Femur (tissue), 1 donor: ENCODE measurements at places on chromosomes 11 and 22.
A peak's percentile ranks its signal among the peaks of the same experiment; 100 is the strongest.

GRCh38 chr11:82823647-82824619 is 76.3 kb downstream of the PRCP start:
- DNase-seq: peak; percentile 29

DNA sequence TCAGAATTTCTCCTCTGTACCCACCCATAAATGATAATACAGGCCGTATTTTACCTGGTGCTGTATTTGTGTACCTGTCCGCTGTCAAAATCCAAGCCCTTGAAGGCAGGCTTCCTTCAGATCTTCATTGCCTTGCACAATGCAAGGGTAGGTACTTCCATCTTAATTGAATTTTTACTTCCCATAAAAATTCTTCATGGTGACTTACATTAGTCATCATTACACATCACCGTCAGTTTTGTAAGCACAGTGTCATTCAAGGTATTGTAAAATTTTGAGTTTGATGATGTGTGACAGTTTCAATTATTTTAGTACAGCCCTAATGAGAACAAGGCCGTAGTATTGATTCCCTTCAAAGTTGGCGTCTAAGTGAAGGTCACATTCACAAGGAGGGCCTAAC is 770 bp upstream of the TSG101 start:
- DNase-seq: no peak

DNA sequence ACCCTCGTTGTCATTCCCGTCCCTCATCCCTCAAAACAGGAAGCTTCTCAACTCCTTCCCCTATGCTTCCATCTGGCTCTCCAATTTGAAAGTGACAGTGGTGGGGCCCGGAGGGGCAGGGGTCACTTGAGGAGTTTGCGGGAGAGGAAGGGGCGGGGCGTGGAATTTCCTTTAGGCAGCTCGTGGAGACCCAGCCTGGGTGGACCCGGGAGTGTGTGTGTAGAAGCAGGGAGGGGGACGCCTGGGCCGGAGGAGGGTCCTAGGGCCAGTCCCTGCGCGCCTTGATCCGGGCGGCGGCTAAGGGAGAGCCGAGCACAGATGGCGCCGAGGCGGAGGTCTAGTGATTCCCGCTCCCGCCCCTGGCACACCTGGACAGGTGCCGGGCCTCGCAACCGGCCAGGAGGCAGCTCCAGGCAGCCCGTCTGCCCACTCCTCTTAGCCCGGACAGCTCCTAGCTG is 7.8 kb upstream of the PAX6 start:
- no peak for DNase-seq

DNA sequence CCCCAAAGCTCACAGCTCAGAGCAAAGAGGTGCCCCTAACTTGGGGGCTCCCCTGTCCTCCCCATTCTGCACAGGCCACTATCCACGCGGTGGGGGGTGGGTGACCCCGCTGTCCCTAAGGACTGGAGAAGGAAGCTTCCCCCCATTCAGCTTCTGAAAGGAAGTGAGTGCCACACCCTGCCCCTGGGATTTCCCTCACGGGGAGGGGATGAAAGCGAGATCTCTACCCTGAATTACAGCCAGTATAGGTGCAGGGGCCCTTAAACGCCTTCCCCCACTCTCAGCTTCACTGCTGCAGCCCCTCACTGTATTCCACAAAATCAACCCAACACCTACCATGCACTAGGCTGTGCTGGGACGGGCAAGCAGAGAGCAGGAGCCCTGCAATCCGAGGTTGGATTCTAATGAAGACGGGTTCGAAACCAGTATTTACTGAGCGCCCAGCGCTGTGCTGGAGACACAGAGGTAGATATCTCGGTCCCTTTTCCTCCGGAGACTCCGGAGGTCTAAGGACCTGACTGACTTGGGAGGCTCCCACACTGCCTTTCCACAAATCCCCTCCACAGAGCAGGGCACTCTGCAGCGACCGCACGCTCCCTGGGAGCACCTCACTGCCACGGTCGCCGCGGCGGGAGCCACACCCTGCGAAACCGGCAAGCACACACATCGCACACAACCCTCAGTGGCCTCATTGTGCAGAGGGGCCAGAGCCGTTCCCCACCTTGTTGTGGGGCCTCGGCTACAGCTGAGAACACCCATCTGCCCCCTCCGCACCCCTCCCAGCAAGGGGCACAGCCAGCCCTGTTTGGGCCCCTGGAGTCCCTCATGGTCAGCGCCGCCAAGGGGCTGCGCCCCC is 1.8 kb downstream of the AHNAK start:
- peak; percentile 50 for DNase-seq

DNA sequence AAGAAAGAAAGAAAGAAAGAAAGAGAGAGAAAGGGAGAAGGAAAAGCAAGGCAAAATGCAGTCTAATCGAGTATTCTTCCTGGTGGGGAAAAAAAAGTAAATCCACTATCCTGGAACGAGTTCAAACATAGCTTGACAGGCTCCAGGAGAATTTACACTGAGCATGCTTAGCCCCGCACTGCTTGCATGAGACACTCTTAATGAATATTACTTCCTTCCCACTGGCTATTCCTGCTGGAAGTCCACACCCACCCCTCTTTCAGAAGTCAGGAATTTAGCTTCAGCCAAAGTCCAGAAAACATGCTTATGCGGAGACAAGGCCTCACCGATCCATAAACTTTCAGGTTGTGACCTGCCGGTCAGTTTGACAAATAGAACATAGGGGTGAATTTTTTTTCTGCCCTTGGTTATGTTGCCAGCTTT is 251.8 kb upstream of the BLID start:
- DNase-seq: peak; percentile 62

- no peak for DNase-seq
Measured at GRCh38 chr22:40560551-40560950, 76.0 kb downstream of the MRTFA start.

GRCh38 chr11:18171377-18172000 is 1.1 kb upstream of the MRGPRX4 start:
- no peak for DNase-seq

DNA sequence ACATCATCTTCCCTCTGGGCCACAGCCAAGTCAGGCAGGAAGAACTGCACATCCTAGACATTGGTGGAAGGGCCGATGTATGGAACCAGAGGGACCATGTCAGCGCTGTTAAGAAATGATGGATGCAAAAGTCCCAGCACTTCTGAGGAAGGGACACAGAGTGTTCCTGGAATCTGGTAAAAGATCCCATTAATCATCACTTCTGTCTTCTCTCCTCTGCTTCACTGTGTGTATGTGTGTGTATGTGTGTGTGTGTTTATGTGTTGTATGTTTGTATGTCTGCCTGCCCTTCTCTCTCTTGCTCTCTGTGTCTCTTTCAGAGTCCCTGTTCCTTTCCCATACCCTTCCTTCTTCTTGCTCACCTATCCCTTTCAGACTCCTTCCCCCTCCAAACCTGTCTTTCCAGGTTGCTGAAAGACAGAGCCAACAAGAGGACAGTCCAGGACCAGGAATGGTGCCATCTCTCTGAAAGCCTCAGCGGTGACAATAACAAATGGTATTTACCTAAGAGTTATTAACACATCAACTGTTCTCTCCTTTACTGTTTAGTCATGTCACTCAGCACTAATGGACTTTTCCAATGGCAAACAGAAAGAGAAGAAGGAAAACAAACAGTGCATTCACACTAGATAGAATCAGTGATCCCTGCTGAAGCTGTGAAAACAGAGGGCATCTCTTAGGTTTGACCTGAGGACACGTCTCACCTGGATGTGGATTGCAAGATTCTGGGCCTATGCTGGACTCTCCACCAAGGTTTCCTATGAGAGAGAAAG is 47.1 kb downstream of the EHF start:
- DNase-seq: no peak

GRCh38 chr11:131938351-131938751 is 567.9 kb downstream of the NTM start:
- no peak for DNase-seq

- DNase-seq: no peak
Measured at GRCh38 chr11:32023370-32024305, 67.2 kb upstream of the RCN1 start.

- DNase-seq: no peak
Measured at GRCh38 chr11:128843198-128843785, 23.8 kb downstream of the KCNJ1 start.

GRCh38 chr11:1034456-1035295 is 1.8 kb downstream of the MUC6 start:
- no peak for DNase-seq

GRCh38 chr11:72792437-72793021 is 1.3 kb downstream of the STARD10 start:
- DNase-seq: no peak

DNA sequence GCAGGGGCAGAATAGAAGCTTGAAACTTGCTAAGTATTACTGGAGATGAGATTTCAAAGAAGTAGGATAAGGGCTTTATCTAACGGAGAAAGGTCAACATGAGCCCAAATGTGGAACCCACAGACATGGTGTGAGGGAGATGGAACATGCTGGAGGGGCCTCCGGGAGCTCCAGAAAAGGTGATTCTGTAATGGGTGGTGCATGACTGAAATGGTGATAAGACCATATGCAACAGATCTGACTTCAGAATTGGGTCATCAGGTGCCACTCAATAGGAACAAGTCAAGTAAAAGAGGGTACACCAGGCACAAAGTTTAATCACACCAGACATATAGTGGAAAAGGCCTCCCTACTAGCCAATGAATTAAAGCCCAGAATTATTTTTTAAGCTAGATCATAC is 7.9 kb upstream of the CEP295 start:
- DNase-seq: no peak

DNA sequence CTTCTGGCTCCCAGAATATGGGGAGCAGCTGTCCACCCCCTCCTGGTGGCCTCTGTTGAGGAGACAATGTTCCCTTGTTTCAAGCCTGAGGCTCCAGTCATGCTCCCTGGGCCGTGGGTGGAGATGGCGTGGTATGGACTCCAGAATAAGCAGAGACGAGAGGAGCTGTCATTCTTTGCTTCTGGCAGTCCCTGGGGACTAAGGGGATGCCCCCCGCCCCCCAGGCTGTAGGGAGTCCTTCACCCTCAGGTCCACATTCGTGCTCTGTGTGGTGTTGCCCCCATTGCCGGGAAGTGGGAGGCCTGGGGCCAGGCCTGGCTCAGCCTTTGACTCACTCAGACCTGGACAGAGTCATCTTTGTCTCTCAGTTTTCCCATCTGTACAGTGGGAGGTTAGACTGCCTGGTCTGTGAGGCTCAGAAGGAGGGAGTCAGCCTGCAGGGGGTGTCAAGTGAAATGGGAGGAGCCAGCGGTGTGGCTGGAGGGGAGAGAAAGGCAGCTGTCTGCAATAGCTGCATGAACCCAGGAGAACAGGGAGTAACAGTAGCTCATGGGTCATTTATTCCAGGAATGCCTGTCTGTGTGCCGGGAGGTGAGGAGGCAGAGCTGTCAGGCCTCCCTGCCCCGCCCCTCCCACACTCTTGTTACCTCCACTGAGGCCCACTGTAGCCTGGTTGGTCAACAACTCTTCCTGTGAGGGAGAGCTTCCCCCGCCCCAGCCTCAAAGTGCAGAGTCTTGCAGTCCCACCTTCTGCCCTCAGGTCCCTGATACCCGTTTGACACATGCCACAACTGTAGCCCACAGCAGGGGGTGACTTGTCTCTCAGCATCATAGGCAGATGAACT is 6.3 kb downstream of the ARHGEF17 start:
- no peak for DNase-seq

DNA sequence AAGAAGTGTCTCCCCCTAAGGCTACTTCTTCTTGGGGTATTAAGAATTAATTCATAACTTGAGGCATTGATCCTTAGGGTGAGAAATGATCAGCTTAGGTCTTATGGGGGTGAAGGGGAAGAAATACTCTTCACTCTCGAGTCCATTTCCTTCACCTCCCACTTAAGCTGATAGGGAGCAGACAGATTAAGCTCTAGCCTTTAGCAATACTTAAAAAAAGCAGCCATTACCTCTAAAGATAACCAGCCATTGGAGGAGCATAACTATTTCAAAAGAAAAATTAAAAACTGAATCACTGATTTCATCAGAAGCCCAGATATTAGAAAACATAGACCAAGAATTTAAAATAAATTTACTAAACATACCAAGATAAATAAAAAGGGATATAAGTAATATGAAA is 60.5 kb downstream of the ENTHD1 start:
- no peak for DNase-seq

DNA sequence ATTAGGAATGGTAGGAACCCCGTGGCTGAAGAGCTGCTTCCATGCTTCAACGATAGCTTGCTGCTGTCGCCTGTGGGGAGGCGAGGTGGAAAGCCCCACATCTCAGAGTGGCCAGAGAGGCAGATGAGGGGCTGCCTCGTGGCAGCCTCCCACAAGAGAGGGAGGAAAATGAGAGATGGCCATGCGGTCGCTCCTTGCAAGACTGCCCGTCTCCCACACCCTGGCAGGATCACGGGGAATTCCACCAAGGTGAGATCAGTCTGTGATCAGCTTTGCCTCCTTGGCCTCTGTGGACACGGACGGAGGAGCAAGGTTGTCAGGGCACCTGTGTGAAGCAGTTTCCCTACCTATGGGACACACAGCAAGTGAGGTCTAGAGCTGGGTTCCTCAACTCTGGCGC is 3.0 kb downstream of the CRYBA4 start:
- no peak for DNase-seq

- DNase-seq: no peak
Measured at GRCh38 chr22:36640106-36640672, 63.4 kb downstream of the CACNG2 start.

GRCh38 chr11:15654451-15654850 is 539.7 kb downstream of the INSC start:
- DNase-seq: no peak

DNA sequence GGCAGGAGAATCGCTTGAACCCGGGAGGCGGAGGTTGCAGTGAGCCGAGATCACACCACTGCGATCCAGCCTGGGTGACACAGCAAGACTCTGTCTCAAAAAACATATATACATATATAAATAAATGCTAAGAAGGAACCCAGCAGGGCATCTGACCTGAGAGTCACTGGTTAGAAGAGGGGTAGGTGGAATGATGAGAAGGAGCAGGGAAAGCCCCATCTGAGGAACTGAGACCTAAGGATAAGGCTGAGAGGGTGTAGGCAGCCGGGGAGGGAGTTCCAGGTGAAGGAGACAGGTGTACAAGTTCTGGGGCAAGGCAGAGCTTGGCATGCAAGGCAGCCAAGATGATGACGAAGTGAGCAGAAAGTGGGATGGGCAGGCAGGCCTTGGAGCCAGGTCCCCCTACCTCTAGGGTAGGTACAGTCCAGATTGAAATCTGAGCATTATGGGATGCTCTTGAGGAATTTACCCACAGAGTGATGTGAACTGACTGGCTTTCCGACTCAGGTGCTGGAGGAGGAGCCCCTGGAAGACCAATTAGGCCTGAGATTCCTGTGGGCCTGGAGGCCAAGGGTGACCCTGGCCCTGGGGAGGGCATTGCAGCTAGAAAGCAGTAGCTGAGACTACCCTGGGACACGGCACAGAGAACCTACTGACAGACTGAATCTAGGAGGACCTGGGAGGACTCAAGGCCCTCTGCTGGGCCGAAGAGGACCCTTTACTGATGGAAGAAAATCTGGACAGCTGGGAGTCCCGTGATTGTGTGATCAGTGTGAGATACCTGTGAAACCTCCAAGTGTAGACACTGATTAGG is 22.8 kb downstream of the KLHL22 start:
- DNase-seq: no peak

GRCh38 chr11:2084721-2085120 is 54.5 kb downstream of the IGF2 start:
- no peak for DNase-seq

- no peak for DNase-seq
Measured at GRCh38 chr11:96267496-96268032, 75.4 kb downstream of the MAML2 start.
